ENCODE measurements at places on chromosomes 7 and 10. TPM values are rescaled to one million over a fixed set of nuclear protein-coding genes. Genes with fewer than 3 reads are reported as not detected.

Gene CYP17A1
- not detected for total RNA-seq

Gene ICA1
- not detected for total RNA-seq

Gene SMO
- 0.10 TPM for total RNA-seq

Gene GIMAP8
- not detected for total RNA-seq

- H3K36me3 ChIP-seq, result peaks cover 22% of the 10 kb centered on the region
- H3K27ac ChIP-seq, result no peak overlapping the region
- peaks cover 3% of the 10 kb centered on the region for H3K27me3 ChIP-seq
- H3K4me3 ChIP-seq, result no peak overlapping the region
- peaks cover 21% of the 10 kb centered on the region for H3K4me1 ChIP-seq
These were observed 110.0 kb upstream of the GLCCI1 start for GRCh38 chr7:7858559-7858958.

Gene FUOM
- 1.4 TPM for total RNA-seq

DNA sequence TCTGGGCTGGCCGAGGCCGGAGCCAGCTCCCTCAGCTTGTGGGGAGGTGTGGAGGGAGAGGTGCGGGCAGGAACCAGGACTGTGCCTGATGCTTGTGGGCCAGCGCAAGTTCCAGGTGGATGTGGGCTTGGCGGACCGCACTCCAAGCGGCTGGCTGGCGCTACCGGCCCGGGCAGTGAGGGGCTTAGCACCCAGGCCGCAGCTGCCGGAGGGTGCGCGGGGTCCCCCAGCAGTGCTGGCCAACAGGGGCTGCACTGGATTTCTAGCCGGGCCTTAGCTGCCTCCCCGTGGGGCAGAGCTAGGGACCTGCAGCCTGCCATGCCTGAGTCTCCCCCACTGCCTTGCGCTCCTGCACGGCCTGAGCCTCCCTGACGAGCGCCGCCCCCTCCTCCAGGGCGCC, 242.8 kb downstream of the CCSER2 start:
- no peak overlapping the region for H3K4me3 ChIP-seq
- H3K4me1 ChIP-seq, result no peaks in the 10 kb centered on the region
- no peaks in the 10 kb centered on the region for H3K36me3 ChIP-seq
- DNase-seq, result no peak

- H3K27me3 ChIP-seq, result no peaks in the 10 kb centered on the region
- H3K36me3 ChIP-seq, result no peaks in the 10 kb centered on the region
- H3K27ac ChIP-seq, result peak overlapping the region; percentile 59
- DNase-seq, result peak; percentile 87
- peak overlapping the region; percentile 94 for H3K4me3 ChIP-seq
These were observed 109.6 kb upstream of the MTPN start for GRCh38 chr7:136086712-136087111.

Gene LRIT1
- not detected for total RNA-seq

DNA sequence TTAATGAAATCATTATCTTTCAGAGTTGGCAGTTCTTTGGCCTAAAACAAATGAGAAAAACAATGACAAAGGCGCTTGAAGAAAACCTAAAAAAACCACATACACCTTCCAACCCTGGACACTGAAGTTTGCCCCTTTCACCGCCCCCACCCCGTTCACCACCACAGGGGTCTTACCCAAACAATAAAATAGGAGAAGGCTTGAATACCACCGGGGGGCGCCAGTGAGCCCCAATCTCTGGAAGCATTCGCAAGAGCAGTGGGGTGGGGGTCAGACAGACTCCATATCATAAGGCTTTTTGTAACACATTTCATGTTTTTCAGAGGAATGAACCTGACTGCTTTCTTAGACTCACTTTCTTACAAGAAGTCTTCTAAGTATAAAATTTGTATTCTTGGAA, 163.6 kb downstream of the PIP4K2A start:
- peaks cover 12% of the 10 kb centered on the region for H3K4me1 ChIP-seq
- H3K27me3 ChIP-seq, result no peaks in the 10 kb centered on the region
- peak; percentile 28 for DNase-seq
- H3K27ac ChIP-seq, result no peak overlapping the region

DNA sequence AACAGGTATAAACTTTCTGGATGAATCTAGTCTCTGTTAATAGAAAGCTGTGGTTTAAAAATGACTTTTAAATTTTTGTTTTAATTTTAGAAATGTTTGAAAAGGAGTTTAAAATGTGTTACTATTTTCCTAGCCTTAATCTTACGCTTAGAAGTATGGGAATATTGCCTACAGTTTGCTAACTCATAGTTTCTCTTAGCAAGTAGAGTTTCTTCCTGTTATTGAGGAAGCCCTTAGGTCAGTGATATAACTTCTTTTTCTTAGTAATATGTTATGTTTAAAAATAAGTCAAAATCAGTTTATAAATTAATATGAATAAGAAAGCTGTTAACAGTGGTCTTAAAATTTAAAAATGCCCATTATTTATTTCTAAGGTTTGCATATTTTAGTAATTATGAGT, 3.1 kb downstream of the STARD3NL start:
- H3K27ac ChIP-seq, result no peak overlapping the region
- no peaks in the 10 kb centered on the region for H3K27me3 ChIP-seq

DNA sequence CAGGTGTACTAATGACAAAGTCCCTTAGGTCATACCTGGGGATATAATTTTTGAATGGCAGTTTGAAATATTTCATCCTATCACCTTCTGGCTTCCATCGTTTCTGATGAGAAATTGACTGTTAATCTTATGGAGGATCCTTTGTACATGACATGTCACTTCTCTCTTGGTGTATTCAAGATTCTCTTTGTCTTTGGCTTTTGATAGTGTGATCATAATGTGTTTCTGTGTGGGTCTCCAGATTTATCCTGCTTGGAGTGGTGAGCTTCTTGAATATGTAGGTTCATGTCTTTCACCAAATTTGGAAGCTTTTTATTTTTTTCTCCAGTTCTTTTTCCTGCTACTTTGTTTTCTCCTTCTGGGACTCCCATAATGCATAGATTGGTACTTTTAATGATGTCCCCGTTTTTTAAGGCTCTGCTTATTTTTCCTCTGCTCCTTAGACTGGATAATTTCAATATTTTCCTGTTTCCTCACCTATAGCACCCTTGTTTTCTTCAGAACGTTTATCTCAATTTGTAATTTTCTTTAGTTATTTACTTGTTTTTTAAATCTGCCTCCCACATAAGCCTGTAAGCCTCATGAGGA, 4.4 kb downstream of the RBM33 start:
- no peak overlapping the region for H3K4me3 ChIP-seq
- H3K36me3 ChIP-seq, result peaks cover 57% of the 10 kb centered on the region
- H3K27ac ChIP-seq, result no peak overlapping the region
- H3K27me3 ChIP-seq, result no peaks in the 10 kb centered on the region
- peaks cover 57% of the 10 kb centered on the region for H3K4me1 ChIP-seq
- no peak for DNase-seq

- DNase-seq, result no peak
- no peaks in the 10 kb centered on the region for H3K36me3 ChIP-seq
- no peak overlapping the region for H3K27ac ChIP-seq
- peaks cover 9% of the 10 kb centered on the region for H3K4me1 ChIP-seq
- H3K27me3 ChIP-seq, result peaks cover 16% of the 10 kb centered on the region
These were observed 28.1 kb downstream of the ST8SIA6 start for GRCh38 chr10:17426263-17426750.

- H3K27me3 ChIP-seq, result peaks cover 12% of the 10 kb centered on the region
- no peaks in the 10 kb centered on the region for H3K36me3 ChIP-seq
- DNase-seq, result no peak
- H3K4me1 ChIP-seq, result no peaks in the 10 kb centered on the region
These were observed 19.2 kb downstream of the PLA2G12B start for GRCh38 chr10:72935361-72935760.

Gene TPK1
- total RNA-seq, result not detected

Gene FKBP6
- total RNA-seq, result not detected

GRCh38 chr10:77313066-77313750, 324.4 kb downstream of the KCNMA1 start:
- peak overlapping the region; percentile 81 for H3K27ac ChIP-seq
- peaks cover 17% of the 10 kb centered on the region for H3K36me3 ChIP-seq
- H3K4me1 ChIP-seq, result peaks cover 73% of the 10 kb centered on the region
- no peak for DNase-seq
- peaks cover 3% of the 10 kb centered on the region for H3K27me3 ChIP-seq

DNA sequence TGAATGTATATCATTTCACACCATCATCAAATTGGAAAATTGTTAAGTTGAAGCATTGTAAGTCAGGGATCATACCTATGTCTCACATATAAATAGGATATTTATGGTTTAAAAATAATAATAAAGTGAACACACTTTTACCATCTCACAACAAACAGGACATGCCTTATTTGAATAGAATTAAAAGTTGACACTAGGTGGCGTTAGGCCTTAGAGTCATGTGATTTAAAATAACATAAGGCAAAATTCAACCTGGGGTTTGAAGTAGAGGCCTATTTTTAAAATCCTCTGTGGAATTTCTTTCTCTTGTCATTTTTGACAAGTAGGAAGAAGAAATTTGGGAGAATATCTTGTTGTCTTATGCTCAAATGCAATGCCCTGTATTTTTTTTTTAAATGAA, 184.7 kb upstream of the PCDH15 start:
- no peak overlapping the region for H3K27ac ChIP-seq
- no peaks in the 10 kb centered on the region for H3K27me3 ChIP-seq
- no peak for DNase-seq
- no peak overlapping the region for H3K4me3 ChIP-seq
- H3K4me1 ChIP-seq, result no peaks in the 10 kb centered on the region

Gene AZGP1
- total RNA-seq, result not detected

DNA sequence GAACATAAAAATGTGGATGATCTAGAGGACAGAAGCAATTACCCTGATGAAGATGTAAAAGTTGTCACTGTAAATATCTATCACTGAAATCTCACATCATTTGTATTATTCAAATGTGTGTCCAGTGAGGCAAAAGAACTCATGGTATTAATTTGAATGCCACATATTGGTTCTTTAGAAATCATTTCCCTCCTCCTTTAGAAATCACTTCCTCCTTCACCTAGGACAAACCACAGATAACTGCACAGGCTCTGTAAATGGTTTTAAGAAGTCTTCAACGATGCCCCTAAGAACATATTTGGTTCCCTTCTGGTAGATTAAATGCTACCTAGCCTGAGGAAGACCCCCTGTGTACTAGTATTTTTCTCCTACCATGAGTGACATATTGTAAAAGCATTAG, 33.1 kb upstream of the ZNF518A start:
- DNase-seq, result no peak
- H3K36me3 ChIP-seq, result no peaks in the 10 kb centered on the region
- no peaks in the 10 kb centered on the region for H3K4me1 ChIP-seq
- peaks cover 10% of the 10 kb centered on the region for H3K27me3 ChIP-seq

DNA sequence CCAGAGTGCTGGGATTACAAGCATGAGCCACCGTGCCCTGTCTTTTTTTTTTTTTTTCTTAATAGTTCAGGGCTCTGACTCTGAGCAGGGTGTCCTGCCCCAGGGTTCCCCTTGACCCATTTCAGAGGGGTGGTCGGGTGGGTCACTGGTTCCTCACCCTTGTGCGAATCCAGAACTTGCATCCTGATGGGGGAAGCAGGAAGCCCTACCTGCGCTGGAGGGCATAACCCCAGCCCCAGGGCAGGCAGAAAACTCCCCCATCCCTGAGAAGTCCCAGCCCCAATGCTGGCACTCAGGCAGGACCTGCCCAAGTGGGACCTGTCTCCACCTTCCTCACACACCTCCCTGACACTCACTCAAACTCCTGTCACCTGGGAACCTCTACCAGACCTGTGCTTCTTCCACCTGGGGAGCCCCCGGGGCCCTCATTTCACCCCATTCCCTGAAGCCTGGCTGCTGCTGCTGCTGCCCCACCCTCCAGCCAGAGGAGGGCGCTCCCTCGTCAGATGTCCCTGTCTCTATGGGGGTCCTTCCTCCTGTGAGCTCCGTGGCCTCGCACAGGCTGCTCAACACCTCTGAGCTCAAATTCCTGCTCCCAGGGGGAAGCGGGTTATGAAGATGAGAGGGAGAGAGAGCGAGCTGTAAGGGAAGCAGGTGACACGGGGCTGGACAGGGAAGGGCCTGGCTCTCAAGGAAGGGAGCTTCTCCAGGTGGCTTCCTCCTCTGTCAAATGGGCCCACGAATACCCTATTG, 15.1 kb upstream of the ZNF273 start:
- H3K36me3 ChIP-seq, result peaks cover 15% of the 10 kb centered on the region
- peaks cover 27% of the 10 kb centered on the region for H3K27me3 ChIP-seq
- H3K4me1 ChIP-seq, result no peaks in the 10 kb centered on the region
- DNase-seq, result no peak
- H3K27ac ChIP-seq, result no peak overlapping the region
